ENCODE measurements at places on chromosomes 1 and 21. TPM values are rescaled to one million over a fixed set of nuclear protein-coding genes. Genes with fewer than 3 reads are reported as not detected.

DNA sequence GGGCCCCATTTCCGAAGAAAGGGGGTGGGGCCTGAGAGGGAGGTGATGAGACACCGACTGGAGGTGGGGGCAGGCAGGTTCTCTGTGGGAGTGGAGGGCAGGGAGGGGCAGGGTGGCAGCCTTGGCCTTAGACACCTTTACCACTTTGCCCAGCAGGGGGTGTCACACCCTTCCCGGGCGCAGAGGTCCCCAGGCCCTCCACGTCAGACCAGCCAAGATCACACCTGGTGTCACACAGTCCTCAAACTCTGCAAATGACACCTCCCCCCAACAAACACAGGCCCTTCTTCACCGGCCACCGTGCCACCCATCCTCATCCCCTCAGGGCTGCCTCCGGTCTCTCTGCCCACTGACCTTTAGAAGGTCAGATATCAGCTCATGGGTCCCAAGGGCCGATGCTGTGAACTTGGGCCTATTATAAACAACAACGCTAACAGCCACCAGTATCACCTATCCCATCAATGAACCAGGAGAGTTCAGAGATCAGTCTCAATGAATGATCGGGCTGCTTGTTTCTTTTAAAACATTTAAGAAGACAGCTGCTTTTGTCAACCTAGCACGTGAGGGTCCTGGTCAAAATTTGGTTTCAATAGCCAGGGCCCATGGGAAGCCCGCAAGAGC is 103.9 kb downstream of the CASZ1 start:
- H3K4me1 ChIP-seq, result peaks cover 25% of the 10 kb centered on the region
- H3K27ac ChIP-seq, result peak overlapping the region; percentile 93
- DNase-seq, result peak; percentile 73
- no peaks in the 10 kb centered on the region for H3K36me3 ChIP-seq
- H3K27me3 ChIP-seq, result peaks cover 12% of the 10 kb centered on the region

- H3K4me3 ChIP-seq, result no peak overlapping the region
- no peak overlapping the region for H3K27ac ChIP-seq
- no peaks in the 10 kb centered on the region for H3K4me1 ChIP-seq
- DNase-seq, result no peak
- H3K27me3 ChIP-seq, result peaks cover 13% of the 10 kb centered on the region
Measured at GRCh38 chr1:176552217-176552991, 89.4 kb downstream of the PAPPA2 start.

GRCh38 chr21:31686272-31686915 is 26.9 kb downstream of the SOD1 start:
- no peak overlapping the region for H3K4me3 ChIP-seq
- no peaks in the 10 kb centered on the region for H3K4me1 ChIP-seq
- peaks cover 52% of the 10 kb centered on the region for H3K36me3 ChIP-seq
- H3K27me3 ChIP-seq, result no peaks in the 10 kb centered on the region
- H3K27ac ChIP-seq, result no peak overlapping the region
- no peak for DNase-seq

DNA sequence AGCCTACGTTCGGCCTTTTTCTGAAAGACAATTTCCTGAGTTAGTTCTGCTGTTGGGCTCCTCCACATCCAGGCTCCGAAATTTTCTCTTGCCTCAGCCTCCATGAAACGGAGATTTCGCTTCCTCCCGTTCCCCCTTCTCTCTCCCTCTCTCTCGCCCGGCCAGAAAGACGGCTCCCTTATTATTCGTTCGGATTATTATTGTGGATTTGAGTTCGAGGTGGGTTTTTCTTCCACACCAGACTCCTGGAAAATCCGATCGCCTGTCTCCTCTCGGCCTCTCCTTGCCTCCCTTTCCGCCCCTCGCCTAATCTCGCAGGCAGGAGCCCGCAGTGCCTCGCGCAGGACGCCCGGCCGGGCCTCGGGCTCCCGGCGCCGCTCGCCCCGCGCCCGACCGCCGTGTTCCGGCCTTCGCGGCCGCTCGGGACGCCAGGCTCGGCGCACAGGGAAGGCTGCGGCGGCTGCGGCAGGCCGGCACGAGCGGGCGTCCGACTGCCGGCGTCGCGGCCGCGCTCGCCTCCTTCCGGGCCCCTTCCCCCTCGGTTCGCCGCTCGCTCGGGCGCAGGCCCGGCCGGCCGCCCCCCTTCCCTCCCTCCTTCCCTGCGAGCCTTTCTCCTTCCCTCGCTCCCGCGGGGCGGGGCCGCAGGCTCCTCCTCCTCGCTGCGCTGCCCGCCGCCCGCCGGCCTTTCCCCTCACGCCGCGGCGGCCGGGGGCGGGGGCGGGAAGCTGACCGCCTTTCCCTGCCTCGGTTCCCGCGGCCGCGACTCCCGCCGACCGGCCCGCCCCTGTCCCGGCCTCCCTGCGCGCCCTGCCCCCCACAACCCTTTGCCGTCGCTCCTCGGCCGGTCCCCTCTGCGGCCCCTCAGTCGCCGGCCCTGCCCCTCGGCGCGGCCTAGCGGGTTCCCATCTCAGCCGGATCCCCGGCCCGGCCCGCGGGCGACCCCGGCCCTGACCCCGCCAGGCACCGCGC is at the start of gene ARHGEF11:
TSS of gene ARHGEF11 (minus strand) at position 493 of the 969 bp plus-strand sequence. CDS start 1,412 bp downstream, outside the sequence.
- peaks cover 3% of the 10 kb centered on the region for H3K36me3 ChIP-seq
- peak within 1 kb of the TSS; percentile 71 for H3K4me3 ChIP-seq
- H3K27me3 ChIP-seq, result peaks cover 81% of the 10 kb centered on the region
- no peak for DNase-seq
- peaks cover 12% of the 10 kb centered on the region for H3K4me1 ChIP-seq

GRCh38 chr1:115648717-115649691 is 7.2 kb downstream of the VANGL1 start:
- no peak overlapping the region for H3K27ac ChIP-seq
- H3K36me3 ChIP-seq, result peaks cover 15% of the 10 kb centered on the region
- peak; percentile 47 for DNase-seq

- H3K4me3 ChIP-seq, result no peak overlapping the region
- peak; percentile 19 for DNase-seq
- H3K27ac ChIP-seq, result no peak overlapping the region
- no peaks in the 10 kb centered on the region for H3K36me3 ChIP-seq
- H3K4me1 ChIP-seq, result peaks cover 22% of the 10 kb centered on the region
Measured at GRCh38 chr1:244964112-244964971, 100.0 kb upstream of the HNRNPU start.

- DNase-seq, result no peak
- no peak overlapping the region for H3K4me3 ChIP-seq
- H3K4me1 ChIP-seq, result peaks cover 44% of the 10 kb centered on the region
- no peak overlapping the region for H3K27ac ChIP-seq
- H3K27me3 ChIP-seq, result no peaks in the 10 kb centered on the region
- peaks cover 48% of the 10 kb centered on the region for H3K36me3 ChIP-seq
Measured at GRCh38 chr1:88976235-88976634, 16.2 kb downstream of the KYAT3 start.

DNA sequence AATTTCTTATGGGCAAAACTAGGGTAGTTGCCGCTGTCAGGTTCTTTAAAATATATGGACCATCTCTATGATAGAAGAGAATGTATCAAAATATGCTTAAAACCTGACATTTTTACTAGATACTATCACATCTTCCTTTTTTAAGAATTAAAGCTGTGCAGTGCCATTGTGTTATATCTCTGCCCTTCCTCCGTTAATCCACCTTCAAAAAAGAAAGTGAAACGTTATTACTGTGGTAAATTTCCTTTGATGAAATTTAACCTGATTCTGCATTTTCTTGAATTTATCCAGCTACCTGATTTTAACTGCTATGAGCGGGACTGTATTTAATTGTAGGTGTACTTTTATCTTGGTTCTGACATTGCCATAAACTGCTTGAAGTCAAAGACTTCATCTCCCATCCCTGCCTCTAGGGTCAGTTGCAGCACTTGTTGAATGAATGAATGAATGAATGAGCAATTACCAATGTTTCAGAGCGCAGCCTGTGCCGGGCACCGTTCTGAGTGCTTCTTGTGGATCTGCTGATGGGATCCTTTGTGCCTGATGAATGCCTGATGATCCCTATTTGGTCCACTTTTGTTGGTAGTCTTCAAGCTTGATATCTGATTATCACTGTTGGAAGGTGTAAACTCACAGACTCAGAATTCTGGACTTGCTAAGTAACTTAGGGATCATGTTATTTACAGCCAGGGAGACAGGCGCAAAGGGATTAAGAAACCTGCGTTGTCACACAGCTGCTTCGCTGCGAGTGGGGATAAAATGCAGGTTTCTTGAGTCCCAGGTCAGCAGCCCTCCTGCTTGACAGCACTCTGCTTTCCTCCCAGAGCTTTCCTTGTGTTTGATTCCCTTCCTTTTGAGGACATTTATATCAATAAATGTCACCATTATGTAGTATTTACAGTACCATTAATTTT is 30.1 kb downstream of the SMYD2 start:
- H3K27ac ChIP-seq, result peak overlapping the region; percentile 63
- no peaks in the 10 kb centered on the region for H3K27me3 ChIP-seq
- DNase-seq, result no peak
- peaks cover 26% of the 10 kb centered on the region for H3K4me1 ChIP-seq

GRCh38 chr1:117209094-117209493 is 1.6 kb downstream of the VTCN1 start:
- H3K27ac ChIP-seq, result no peak overlapping the region
- DNase-seq, result no peak
- H3K4me1 ChIP-seq, result no peaks in the 10 kb centered on the region
- H3K27me3 ChIP-seq, result peaks cover 9% of the 10 kb centered on the region
- H3K4me3 ChIP-seq, result no peak overlapping the region

DNA sequence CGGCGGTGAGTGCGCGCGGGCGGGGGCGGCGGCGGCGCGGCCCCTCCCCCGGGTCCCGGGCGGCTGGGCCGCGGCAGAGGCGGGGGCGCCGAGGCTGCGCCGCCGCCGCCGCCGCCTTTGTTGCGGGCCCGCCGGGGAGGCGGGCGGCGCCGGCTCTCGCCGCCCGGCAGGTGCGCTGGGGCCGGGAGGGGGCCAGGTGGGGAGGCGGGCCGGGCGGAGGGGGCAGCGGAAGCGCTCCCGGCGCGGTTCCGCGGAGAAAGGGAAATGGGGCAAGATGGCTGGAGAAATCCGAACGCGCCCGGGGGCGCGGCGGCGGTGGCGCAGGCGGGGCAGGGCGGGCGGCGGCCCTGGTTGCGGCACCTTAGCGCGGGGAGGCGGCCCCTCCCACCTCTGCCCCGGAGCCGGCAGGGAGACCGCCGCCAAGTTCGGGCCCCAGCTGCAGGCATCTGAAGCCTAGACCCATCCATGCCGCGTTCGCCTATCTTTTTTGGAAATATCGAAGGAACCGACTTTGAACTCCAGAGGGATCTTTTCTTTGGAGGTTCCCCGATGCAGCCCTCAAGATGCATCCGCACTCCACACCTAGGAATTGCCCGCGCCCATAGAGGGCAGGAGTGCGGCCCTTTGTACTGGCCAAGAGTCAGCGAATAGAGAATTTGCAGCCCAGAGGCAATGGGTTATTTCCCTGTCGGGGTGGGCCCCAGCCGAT is 479 bp downstream of the POGK start:
- H3K27ac ChIP-seq, result peak overlapping the region; percentile 85
- peaks cover 52% of the 10 kb centered on the region for H3K4me1 ChIP-seq
- H3K36me3 ChIP-seq, result peaks cover 43% of the 10 kb centered on the region
- peak overlapping the region; percentile 81 for H3K4me3 ChIP-seq

DNA sequence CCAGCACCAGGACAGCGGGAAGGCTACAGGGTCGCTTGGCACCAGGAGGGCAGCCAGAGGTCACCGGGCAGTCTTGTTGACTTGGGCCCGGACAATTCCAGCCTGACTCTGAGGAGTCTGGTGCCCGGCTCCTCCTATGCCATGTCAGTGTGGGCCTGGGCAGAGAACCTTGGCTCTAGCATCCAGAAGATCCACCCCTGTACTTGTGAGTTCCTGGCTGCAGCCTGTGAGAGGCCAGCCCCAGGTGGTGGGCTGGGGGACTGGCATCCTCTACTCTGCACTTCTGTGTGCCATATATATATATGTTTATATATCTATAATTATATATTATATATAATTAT is 11.6 kb upstream of the PTPN7 start:
- H3K27ac ChIP-seq, result no peak overlapping the region
- H3K4me3 ChIP-seq, result no peak overlapping the region
- H3K27me3 ChIP-seq, result no peaks in the 10 kb centered on the region
- no peaks in the 10 kb centered on the region for H3K36me3 ChIP-seq
- DNase-seq, result no peak

GRCh38 chr1:54273795-54274163 is 73.8 kb downstream of the MRPL37 start:
- peaks cover 14% of the 10 kb centered on the region for H3K36me3 ChIP-seq
- DNase-seq, result no peak
- H3K27me3 ChIP-seq, result no peaks in the 10 kb centered on the region
- H3K4me3 ChIP-seq, result no peak overlapping the region

GRCh38 chr1:92662048-92662447 is 122.9 kb downstream of the EVI5 start:
- H3K4me3 ChIP-seq, result no peak overlapping the region
- H3K36me3 ChIP-seq, result no peaks in the 10 kb centered on the region
- H3K27ac ChIP-seq, result no peak overlapping the region
- no peaks in the 10 kb centered on the region for H3K4me1 ChIP-seq

- peak overlapping the region; percentile 14 for H3K4me3 ChIP-seq
- H3K36me3 ChIP-seq, result peaks cover 3% of the 10 kb centered on the region
- peaks cover 1% of the 10 kb centered on the region for H3K27me3 ChIP-seq
Measured at GRCh38 chr1:165632491-165632890, 1.5 kb downstream of the MGST3 start.

DNA sequence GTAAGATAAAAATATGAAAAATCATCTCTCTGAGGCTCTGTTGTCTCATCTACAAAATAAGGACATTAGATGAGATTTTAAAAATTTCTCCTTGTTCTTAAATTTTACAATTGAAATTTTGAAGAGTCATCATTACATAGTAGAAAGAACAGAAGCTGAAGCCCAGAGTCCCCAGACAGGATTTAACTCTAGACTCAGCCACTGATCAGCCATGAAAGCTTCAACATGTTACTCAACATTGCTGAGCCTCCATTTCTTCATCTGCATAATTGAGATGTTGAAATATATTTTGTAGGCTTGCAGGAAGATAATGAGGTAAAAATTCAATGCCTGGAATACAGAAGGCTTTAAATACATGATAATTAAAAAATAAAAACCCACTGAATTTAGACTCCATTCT is 633.3 kb downstream of the LMO4 start:
- H3K4me1 ChIP-seq, result no peaks in the 10 kb centered on the region
- no peaks in the 10 kb centered on the region for H3K36me3 ChIP-seq
- H3K27me3 ChIP-seq, result peaks cover 4% of the 10 kb centered on the region

DNA sequence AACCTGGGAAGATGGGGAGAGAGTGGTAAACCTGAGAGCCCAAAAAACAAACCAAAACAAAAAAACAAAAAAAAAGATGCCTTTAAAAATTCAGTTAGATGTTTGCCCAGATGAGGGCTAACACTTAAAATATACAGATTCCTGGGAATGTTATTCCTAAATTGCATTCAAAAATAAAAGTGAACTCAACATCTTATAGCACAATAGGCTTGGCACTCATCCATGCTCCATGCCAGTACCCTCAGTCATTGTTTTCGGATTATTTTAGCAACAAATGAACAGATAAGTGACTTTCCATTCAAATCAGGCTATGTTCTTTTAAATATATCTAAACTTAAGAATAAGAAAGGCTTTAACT is 3.7 kb downstream of the ATP1A1 start:
- H3K27ac ChIP-seq, result peak overlapping the region; percentile 92
- H3K36me3 ChIP-seq, result peaks cover 20% of the 10 kb centered on the region
- no peak for DNase-seq

DNA sequence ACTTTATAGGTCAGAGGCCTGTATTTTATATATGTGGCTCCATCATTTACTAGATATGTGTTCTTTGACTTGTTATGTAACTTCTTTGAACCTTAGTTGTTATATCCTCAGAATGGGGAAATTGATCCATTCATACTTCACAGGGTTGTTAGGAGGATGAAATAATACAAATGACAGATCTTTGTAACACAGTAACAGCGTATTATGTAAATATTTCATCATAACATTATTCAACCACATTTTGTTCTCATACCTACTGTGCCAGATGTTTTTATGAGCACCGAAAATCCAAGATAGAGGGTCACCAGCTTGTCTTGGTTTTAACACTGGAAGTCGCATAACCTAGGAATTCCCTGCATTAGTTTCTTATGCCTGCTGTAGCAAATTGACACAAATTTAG is 3.3 kb downstream of the SUCO start:
- no peak for DNase-seq
- no peak overlapping the region for H3K27ac ChIP-seq

The DLGAP3 gene
- 0.33 TPM for total RNA-seq

The SYT14 gene
- not detected for total RNA-seq

The OR2L2 gene
- 0.19 TPM for total RNA-seq

The OR2T2 gene
- not detected for total RNA-seq
